Stimulated activated CD4-positive, alpha-beta T cell treated with anti-CD3 and anti-CD28 coated beads, Interleukin-15, amount 100 ng/mL, for 48 hours (primary cell): ENCODE measurements at places on chromosomes 3 and 15.
A peak's percentile ranks its signal among the peaks of the same experiment; 100 is the strongest.

DNA sequence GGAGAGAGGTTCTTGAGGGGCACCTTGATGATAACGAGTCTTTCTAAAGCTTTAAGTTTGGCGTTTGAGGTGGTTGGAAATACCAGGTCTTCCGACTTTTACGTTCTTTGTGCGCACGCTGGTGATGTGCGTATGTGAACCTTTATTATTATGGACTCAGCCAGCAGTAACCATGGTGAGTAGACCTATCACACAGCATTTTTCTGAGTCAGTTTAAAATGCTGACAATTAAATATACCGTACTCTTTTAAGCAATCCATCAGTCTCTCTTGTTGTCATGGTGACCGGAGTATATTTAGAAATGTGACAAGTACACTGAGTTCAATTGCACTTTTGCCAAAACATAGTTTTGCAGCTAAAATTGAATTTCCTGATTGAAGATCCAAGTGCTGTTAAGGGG lies 172.2 kb downstream of the LPP start:
- no peak for DNase-seq

- DNase-seq, result no peak
These were observed 256.0 kb upstream of the STAC start for GRCh38 chr3:36124118-36124796.

DNA sequence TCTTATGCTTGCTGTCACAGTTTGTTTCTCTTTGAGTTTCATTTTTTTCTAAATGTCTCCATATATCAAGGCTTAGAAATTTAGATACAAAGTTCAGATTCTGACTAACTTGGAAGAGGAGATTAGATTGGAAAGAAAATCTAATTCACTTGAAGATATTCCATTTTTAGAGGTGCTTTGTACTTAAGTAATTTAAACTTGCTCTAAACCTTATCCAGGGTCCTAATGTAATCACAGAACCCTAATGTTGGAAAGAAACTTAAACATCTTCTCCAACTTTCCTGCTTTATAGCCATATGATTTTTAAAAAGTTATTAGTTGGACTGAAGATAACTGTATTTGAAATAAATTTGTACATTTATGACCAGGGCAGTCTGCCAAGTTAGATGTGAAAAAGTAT lies 81.1 kb upstream of the ARHGEF3 start:
- DNase-seq, result no peak

GRCh38 chr3:61903074-61903473 lies 341.7 kb downstream of the PTPRG start:
- no peak for DNase-seq

- DNase-seq, result no peak
These were observed 17.2 kb upstream of the GREM1 start for GRCh38 chr15:32700501-32701150.

GRCh38 chr15:97963779-97964178 lies 3.3 kb downstream of the ARRDC4 start:
- no peak for DNase-seq

DNA sequence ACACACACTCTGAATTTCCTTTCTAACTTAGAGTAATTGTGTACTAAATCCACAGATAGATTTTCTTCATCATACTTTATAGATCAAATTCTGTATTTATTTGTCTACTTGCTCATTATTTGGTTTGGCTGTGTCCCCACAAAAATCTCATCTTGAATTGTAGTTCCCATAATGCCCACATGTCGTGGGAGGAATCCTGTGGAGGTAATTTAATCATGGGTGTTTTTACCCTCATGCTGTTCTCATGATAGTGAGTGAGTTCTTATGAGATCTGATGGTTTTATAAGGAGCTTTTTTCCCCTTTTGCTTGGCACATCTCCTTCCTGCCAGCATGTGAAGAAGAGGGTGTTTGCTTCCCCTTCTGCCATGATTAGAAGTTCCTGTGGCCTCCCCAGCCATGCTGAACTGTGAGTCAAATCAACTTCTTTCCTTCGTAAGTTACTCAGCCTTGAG lies 198.3 kb upstream of the TGFBR2 start:
- no peak for DNase-seq

DNA sequence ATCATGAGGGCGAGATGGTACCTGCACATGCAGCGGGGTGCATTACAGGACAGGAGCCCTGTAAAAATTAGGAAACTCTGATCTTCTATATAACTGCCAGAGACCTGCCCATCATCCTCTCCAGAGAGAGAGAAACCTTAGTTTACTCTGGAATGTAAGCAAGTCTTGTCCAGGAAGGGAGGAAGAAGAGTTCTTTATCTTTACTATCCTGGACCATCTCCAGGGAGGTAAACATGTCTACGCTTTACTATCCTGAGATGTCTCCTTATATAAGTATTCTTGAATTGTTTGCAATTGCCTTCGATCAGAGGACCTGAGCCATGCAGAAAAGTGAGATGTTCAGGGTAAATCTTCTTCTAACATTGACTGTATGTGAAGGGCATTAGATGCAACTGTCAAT lies 12.7 kb upstream of the HACD2 start:
- no peak for DNase-seq

GRCh38 chr15:75823860-75824613 lies 19.2 kb upstream of the UBE2Q2 start:
- no peak for DNase-seq

DNA sequence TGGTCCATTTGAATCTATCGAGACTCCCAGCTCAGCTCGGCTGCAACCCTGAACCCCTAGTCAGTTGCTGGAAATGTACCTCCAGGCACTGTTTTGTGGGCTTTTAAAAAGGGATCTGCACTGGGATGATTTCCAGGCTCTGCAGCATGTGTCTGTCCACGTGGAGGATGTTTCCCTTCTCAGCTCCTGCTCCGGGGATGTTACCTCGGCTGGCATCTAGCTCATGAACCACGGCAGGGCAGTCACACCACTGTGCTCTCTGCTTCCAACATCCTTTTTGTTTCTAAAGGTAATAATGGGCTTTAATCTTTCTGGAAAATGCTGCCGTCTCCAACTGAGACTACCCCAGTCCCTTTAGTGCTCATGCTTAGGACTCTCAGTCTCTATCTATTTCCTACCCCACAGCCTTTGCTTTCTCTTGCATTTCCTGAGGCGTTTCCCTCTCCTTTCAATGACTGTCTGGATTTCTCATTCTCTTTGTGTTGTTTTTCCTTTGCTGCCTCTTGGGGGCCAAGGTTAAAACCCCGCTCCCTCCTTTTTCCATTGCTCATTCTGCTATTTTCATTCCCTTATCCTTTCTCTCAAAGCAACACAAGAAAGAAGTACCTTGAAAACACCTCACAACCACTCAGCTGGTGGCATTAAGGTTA lies 42.9 kb upstream of the AKAP13 start:
- DNase-seq, result no peak

GRCh38 chr3:129507181-129507831 lies 21.1 kb upstream of the RHO start:
- no peak for DNase-seq

DNA sequence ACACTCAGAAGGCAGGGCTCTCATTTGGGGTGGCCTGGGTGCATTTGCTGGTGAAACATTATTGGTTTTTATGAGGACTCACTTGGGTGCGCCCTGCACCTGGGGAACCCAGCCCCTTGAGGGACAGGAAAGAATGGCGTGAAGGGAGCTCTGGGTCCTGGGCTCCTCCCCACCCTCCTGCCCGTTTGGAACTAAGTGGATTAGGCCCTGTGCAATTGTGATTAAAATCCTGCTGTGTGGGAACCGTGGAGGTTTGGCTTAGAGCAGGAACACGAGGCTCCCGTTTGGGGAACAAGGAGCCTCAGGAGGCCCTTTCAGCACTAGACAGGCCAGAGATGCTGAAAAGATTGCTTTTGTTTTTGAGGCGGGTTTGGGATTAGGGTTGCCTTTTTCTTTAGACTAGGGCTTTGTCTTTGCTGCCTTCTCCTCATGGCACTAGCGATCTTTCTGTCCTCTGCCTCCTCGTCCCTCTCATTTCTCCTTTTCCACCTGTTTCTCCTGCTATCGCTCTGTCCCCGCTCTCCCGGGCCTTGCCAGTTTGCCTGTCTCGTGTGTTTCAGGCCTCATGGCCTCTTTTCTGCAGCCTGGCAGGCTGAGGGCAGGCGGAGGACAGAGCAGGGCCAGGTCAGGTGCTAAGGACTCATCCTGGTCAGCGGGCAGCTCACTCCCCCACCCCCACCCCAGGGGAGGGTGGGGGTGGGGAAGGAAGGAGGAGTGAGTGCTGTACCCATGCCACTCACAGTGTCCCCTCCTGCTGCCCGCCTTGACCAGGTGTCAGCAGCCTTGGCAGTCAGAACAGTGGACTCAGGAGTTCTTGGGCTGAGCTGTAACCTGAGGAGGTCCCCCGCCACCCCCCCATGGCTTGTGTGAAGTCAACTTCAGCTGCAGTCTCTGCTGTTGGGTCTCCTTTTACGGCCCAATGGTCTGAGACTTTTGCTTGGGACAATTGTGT lies 8.6 kb downstream of the MAPKAPK3 start:
- DNase-seq, result no peak

DNA sequence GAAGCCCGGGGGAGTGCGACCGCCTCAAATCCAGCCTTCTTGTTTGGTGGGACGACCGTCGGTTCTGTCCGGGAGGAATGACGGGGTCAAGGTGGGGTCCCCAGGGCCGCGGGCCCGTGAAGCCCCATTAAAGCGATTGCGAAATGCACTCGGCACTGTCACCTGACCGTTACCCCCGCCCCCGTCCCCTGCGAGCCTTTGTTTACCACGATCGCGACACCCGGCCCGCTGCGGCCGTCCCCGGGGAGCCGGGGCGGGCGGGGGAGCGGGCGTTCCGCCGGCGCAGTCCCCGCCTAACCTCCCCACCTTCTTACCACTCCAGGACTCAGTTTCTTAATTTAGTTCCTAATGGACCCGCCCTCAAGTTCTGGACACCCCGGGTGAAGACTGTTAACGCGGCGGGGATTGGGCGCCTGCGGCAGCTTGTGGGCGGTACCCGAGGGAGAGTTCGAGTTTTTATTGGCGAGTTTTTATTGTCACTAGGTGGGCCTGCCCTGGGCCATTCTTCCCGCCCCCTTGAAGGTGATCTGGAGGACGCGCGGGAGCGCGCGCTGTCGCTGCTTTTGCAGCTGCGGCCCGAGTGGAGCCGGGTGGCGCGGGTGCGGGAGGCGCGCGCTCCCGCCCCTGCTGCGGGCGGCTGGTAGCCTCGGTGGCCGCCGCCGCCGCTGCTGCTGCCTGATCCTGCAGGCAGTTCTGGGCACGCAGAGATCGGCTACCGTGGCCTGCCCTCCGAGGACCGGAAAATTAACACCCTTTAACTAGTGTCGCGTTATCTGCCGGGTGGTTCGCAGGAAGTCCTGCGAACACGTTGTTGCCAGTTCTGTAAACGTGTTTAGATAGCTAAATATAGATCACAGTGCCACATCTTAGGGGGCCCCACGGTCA lies 1.0 kb downstream of the KLHL24 start:
- peak; percentile 88 for DNase-seq

- DNase-seq, result no peak
These were observed 12.4 kb downstream of the RETNLB start for GRCh38 chr3:108744762-108745161.

- peak; percentile 28 for DNase-seq
These were observed 32.6 kb downstream of the RBM5 start for GRCh38 chr3:50121072-50122032.

DNA sequence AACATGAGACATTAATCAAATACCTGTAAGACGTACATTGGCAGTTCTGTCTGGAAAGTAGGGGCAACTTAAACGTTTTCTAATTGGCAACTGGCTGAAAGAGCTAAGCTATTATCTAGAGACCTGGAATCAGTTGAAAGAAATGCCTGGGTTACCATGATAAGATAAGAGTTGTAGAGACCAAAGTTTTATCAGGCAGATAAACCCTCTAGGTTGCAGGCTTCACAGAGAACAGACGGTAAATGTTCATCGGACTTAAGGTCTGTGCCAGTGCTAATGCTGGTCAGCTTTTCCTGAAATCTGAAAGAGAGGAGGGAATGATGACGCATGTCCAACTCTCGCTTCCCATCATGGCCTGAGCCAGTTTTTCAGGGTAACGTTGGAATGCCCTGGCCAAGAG lies 196.2 kb downstream of the ROBO2 start:
- DNase-seq, result no peak
